ENCODE measurements at places on chromosomes 16 and 17.
A peak's percentile ranks its signal among the peaks of the same experiment; 100 is the strongest.

DNA sequence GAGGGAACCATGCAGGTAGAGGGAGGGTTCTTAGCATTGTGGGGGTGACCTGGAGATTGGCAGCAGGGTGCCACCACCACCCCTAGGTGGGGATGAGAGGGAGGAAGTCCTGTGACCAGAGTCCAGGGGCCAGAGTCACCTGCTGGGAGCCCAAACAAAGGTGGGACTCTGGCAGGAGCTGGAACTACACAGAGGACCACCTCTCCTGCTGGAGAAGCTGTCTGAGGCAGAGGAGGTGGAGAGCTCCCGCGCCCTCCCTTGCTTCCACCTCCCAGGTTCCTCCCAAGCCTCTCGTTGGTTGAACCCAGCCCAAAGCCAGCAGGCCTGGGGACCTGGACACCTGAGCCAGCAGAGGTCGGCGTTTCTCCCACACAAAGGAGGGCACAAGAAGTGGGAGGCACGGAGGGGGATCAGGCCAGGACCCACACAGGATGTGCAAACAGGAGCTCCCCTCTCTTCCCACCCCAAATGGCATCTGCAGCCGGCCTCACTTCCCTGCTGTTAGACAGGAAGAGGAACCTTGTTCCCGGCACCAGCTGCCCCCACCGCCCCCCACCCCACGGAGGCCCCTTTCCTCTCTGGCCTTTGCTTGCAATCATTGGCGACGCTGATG, 154.6 kb downstream of the SEC14L1 start:
- DNase-seq = no peak

- no peak for DNase-seq
These were observed 591.1 kb downstream of the WWOX start for GRCh38 chr16:78690510-78690909.

DNA sequence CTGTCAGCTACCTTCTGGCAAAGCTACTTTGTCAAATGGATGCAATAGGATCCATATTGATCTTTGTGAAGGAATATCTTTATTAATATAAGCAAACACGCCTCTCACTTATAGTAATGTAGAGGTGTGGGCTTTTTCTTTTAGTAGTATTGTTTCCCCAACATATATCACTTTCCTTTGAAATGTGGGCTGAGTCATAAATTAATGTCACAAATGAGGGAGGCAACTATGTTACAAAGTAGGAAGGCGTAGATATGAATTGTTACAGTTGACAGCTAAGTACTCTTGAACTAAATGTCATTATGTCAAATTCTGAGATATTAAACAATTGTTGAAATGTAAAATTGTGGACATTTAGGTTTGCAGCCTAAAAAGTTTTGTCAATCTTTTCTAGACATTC, 2.6 kb upstream of the PPM1E start:
- DNase-seq = no peak

GRCh38 chr16:21666772-21667171, 3.0 kb downstream of the OTOA start:
- peak; percentile 23 for DNase-seq

DNA sequence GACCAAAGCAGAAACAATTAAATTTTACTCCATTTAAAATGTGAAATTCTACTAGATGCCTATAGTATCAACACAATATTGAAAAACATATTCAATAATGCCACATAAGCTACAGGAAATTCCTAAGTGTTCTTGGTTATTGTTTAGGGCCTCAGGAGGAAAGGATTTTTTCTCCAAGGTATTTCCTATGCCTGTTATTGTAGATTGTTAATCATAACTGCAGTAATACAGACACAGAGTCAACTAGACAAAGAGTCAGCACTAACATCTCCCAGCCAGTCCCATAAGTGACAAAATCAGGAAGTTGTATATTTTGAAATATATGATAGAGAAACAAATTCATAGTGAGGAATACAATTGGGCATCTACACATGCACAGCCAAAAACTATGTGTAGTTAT, 782.7 kb upstream of the KIF2B start:
- DNase-seq = no peak

GRCh38 chr17:47952171-47953021, 5.3 kb downstream of the PRR15L start:
- DNase-seq = no peak

GRCh38 chr17:6179017-6179416, 108.8 kb downstream of the WSCD1 start:
- DNase-seq = no peak

DNA sequence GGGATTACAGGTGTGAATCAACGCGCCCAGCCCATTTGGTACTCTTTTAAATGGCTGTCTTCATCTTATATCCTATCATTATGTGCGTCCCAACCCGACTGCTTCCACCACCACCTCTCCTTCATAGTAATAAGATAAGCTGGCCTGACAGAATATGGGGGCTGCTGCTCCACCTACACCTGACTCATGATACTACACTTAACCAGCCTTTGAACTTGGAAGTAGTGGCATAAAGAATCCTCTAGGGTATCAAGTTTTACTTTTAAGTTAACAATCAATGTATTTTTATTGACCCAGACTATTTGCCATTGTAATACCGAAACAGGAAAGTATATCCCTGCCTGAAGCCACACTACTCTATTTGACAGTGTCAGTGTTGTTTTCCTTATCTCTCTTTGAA, 18.8 kb downstream of the PDZD9 start:
- DNase-seq = no peak

DNA sequence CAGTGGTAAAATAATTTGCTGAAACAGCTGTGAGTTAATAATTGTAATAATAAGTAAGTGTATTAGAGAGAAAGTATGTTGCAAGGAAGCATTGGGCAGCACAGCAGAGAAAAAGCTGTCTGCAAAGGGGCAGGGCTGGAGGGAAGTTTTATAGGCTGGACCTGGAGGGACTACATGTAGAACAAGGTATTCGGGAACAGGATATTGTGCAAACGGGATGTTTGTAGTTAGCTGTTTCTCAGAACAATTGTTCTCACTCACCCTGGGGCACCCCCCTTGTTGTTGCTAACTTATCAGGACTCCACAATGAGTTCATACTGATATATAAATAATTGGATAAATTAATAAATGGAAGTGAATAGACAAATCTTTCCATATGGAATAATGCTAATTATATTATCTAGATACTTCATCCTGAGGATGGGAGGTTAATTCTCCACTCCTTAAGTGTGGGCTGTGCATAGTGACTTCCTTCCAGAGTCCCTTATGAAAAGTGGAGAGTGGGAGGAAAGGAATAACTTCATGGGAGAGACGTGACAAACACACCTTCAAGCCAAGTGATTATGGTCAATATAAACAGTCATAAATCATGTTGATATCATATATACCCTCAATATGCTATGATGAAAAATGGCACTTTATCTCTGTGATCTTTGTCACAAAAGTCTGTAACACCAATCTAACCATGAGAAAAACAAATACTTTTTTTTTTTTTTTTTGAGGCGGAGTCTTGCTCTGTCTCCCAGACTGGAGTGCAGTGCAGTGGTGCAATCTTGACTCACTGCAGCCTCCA, 85.4 kb downstream of the PPM1E start:
- no peak for DNase-seq

DNA sequence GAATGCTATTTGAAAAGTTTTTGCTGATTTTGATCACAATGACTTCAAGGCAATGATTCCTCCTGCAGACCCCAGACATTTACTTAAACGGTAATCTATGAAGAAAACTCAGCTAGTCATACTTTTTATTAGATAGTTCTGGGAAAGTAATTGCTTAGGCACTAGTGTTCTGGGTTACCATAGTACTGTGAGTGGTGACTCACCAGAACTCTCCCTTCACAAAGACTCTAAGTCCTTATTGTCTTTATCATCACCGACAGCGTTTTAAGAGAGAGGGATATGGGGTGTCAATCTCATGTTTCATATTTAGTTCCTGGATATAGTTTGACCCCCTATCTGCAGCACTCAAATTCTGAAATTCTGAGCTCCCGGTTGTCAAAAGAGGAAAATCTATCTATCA, 43.0 kb upstream of the CDH8 start:
- no peak for DNase-seq

DNA sequence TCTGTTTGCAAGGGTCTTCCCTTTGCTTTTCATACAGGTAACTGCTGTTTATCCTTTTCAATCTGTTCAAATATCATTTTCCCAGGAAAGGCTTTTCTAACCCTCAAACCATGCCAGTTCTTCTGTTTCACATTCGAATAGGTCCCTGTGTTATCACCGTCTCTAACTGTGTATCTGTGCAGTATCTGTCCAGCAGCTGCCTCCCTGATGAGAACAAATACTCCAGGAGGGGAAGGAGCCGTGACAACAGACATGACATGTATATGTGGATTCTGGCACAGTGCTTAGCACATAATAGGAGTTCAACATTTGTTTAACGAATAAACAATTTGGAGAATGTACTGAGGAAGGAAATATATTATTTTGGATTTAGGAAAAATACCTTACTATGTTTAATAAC, 95.7 kb downstream of the STX8 start:
- DNase-seq = no peak

DNA sequence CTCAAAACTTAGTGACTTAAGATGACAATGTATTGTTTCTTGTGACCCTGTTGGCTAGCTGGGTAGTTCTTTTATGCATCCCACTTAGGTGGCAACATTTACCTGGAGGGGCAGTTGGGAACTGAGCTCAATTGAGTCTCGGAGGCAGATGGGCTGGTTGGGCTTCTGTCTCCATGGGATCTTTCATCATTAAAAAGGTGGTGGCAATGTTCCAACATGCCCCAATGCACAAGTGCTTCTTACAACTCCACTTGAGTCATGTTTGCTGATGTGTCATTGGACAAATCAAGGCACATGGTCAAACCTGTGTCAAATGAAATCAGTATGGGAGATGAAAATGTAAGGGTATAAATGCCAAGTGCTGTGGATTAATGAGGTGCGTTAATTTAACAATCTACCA, 11.7 kb upstream of the HS3ST3B1 start:
- no peak for DNase-seq

DNA sequence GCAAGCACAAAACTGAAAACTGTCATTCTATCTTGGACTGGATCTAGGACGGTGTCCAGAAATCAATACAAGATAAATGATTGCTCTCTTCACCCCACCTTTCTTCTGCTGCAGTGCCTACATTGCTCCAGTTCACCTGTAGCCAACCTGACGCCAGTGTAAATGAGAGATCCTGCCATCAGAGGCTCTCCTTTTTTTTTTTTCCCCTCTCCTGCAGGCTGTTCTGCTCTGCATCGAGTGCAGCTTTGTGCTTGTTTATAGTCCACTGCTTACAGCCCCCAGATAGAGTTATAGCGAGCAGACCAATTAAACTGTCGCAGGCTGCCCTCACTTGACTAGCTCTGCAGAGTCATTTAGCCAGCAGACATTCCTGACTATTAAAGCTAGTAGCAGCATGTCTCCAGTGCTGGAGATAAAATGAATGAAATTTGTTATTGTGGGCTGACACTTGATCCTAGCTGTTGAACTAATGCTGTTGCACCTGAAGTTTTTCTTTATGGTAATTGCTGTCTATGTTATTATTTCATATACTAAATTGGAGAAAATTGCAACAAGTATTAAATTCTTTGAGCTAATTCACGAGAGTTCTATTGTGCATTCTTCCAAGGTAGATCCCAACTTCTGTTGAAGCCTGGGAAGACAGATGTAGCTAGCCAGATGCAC, 257.1 kb downstream of the FTO start:
- no peak for DNase-seq

DNA sequence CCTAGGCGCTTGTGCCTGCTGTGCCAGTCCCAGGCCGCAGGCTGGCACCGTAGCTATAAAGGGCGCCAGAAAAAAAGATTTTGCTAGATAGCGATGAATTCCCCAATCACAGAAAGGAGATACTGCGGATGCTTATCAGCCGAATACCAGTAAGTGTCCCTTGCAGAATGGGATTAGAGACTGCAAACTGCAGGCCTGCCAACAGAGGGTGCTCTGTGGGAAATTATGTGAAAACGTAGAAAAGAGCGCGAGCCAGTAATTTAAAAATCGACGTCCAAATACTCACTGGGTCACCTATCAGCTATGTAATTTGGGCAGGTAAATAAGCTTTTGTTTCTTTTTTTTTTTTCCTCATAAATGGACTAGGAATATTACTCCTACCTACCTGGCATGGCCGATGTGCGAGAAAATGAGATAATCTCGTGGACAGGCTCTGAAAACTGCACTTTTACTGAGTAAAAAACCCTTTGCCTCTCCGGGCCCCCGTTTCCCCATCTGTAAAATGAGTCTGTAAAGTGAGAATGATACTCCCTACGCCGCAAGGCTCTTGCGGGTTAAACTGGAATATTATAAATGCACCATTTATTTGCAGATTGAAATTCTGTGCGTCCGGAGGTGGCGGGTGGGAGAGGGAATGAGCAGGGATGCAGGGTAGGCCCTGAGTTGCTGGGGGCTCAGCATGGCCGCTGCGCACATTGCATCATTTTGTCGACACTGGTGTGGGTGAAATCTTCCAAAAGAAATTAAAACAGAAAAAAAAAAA, 1.2 kb upstream of the COG1 start:
- DNase-seq = peak; percentile 89

GRCh38 chr16:17467923-17468540, 2.7 kb downstream of the XYLT1 start:
- peak; percentile 88 for DNase-seq

- DNase-seq = no peak
These were observed 67.6 kb downstream of the TBC1D16 start for GRCh38 chr17:79968116-79968515.

DNA sequence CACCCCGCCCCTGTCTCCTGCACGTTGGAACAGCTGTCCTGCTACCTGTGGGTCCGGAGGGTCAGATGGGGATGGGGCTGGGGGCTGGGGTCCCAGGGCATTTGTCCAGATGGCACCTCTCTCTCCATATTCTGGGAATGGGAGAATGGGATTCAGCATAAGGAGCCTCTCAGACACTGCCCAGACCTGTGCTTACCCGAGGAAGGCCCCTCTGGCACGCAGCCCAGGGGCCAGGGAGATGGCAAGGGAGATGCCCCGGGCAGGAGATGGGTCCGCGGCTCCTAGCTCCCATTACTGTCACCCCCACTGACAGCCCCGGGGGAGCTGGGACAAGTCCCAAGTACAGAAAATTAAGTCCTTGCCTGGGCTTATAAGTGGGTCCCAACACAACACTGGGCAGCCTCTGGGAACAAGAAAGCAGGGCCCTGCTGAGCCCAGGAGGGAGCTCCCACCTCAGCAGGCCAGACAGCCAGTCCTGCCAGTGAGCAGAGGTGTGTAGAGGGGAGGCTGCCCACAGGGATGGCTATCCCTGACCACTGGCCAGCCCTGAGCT, 1.8 kb downstream of the VASN start:
- DNase-seq = peak; percentile 57

- DNase-seq = no peak
These were observed 31.7 kb upstream of the LCMT1 start for GRCh38 chr16:25079637-25080378.

- DNase-seq = no peak
These were observed 5.3 kb upstream of the MFAP4 start for GRCh38 chr17:19392303-19392702.
